SK-N-SH (cell line): ENCODE measurements at places on chromosomes 13 and 19. TPM values are rescaled to one million over a fixed set of nuclear protein-coding genes. Genes with fewer than 3 reads are reported as not detected.
A peak's percentile ranks its signal among the peaks of the same experiment; 100 is the strongest.

GRCh38 chr13:66139701-66140100 is 1090.4 kb downstream of the PCDH9 start:
- DNase-seq: no peak

GRCh38 chr13:40589285-40590109 is 76.9 kb downstream of the FOXO1 start:
- DNase-seq: no peak

DNA sequence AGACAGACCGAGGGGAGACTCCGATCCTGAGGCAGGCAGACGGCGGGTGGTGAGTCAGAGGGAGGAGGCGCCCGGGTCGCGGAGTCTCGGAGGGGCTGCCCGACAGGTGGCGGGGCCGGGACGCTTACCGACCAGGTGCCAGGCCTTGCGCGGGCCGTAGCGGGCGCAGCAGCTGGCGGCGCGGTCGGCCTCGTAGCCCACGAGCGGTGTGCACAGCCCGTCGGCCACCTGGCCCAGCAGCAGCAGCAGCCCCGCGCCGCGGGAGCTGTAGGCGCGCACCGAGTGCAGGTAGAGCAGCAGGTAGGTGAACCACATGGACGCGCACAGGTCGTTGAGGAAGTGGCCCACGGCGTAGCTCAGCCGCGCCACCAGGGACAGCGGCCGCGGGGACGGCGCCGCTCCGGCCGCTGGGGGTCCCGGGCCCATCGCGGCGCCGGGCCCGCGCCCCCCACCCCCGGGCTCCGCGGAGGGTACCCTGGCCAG is 367 bp downstream of the MFSD12 start:
- peak; percentile 74 for DNase-seq

Gene CGB5
- polyA plus RNA-seq: 0.11 and 0.16 TPM in 2 replicates

- DNase-seq: peak; percentile 19
Measured at GRCh38 chr13:91247768-91248167, 99.7 kb upstream of the MIR17HG start.

DNA sequence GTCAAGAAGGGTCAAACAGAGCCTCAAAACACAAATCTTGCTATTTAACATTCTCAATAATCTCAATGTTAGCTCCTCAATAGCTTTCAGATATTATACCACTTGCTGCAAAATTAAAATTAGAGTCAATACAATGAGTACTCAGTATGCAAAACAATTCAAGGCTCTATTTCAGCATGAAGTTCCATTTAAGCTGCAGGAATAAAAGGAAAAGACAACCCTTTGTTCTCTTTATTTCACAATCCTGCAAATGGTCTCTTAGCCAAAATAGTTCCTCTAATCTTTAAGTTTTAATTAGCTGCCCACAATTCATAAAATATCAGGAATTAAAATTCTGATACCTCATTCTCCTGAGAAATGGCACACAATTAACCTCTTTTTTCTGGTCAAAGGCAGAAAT is 40.5 kb upstream of the DCT start:
- DNase-seq: no peak

DNA sequence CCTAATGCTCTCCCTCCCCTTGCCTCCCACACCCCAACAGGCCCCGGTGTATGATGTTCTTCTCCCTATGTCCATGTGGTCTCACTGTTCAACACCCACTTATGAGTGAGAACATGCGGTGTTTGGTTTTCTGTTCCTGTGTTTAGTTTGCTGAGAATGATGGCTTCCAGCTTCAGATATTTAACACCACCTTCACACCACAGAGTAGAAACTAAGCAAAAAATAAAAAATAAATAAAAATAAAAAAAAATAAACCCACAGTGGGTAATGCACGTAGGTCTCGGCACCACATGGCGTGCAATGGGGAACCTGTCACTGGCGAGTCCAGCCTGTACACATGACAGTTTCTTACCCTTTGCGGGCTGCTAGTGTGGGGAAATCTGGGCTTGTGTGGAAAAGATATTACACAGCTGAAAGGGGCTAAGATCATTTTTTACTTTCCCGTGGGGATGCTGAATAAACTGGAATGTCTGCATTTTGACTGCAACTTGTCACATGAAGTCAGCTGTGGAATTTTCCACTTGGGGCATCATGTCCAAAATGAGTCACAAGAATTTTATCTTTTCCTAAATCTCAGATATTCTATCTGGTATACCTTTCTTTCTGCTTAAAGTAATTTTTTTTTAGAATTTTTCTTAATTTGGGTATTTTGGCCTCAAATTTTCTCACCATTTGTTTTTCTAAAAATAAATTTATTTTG is 170.5 kb downstream of the IRS2 start:
- DNase-seq: no peak

Gene CRYL1
- polyA plus RNA-seq: 34.8 and 35.6 TPM in 2 replicates

- peak; percentile 79 for DNase-seq
Measured at GRCh38 chr13:94967183-94968039, 255.1 kb upstream of the SOX21 start.

DNA sequence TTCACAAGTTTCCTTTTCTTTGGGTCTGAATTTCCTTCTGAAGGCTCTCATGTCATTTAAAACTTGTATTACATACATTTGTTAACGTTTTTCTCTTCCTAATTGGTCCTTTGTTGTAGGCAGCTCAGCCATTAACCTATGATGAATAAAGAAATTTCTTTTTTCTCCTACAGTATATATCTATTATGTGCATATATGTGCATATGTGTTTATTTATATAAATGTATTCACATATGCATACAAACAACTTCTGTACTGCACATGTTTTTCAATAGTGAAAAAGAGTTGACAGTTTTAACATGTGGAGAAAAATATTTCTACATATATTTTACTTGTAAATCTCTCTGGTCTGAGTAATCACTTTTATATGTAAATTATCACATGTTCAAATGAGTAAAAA is 1674.9 kb upstream of the PCDH20 start:
- DNase-seq: no peak

- DNase-seq: peak; percentile 49
Measured at GRCh38 chr19:7242601-7243258, 51.5 kb downstream of the INSR start.

DNA sequence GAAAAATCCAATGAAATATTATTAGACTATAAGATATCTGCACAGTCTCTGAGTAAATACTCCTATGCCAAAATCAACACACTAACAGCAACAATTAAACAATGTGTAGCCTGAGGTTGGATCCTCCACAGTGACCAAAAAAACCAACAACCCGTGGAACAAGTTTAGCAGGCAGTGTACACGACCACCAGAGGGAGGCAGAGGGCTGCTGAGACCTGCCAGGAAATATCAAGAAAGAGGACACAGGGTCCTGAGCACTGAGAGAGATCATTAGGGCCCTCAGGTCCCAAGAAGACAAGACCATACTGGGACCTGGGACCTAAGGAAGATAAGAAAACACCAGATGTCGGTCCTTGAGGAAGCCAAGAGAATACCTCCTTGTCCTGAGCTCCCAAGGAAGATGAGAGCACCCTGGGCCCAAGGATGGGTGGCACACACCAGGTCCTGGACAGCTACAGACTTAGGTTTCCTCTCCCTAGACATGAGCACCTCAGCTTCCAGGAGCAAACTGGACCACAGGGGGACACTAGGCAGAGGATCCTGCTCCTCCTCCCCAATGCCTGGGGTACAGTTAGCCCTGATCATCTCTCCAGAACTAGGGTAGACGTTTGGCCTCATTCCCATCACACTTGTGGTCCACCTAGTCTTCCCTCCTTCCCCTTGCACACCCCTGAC is 822 bp upstream of the ZNF274 start:
- no peak for DNase-seq

- peak; percentile 49 for DNase-seq
Measured at GRCh38 chr19:38647966-38648768, 718 bp downstream of the ACTN4 start.

DNA sequence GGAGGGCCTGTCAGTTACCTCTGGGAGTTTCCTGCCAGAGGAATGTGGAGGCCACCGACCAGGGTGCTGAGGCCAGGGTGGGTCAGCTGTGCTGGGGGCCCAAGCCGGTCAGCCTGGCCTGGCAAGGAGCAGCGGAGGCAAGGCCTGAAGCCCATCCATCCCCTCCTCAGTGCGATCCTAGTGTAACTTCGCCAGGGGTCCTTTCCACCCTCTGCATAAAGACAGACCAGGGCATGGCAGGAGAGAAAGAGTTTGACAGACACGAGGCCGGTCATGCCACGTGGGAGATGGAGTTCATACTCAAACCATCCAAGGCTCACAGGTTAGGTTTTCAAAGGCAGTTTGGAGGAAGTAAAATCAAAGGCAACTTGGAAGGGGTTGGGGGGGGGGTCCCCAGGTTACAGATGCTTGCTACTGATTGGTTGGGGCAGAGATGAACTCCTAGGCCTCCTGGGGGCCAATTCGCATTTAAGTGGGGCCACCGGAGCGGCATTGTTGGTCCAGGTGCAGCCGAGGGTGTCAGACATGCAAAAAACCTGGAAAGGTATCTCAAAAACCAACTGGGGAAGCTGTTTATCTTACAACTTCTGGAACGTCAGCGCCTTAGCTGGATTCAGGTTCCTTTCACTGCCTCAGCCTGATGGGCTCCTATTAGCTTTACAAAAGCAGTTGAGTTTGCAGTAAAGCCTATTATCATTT is 36.8 kb upstream of the DPRX start:
- no peak for DNase-seq

- DNase-seq: no peak
Measured at GRCh38 chr13:45015300-45015699, 26.0 kb downstream of the GPALPP1 start.

Gene MISP3
- 1.6 and 2.6 TPM in 2 replicates for polyA plus RNA-seq

DNA sequence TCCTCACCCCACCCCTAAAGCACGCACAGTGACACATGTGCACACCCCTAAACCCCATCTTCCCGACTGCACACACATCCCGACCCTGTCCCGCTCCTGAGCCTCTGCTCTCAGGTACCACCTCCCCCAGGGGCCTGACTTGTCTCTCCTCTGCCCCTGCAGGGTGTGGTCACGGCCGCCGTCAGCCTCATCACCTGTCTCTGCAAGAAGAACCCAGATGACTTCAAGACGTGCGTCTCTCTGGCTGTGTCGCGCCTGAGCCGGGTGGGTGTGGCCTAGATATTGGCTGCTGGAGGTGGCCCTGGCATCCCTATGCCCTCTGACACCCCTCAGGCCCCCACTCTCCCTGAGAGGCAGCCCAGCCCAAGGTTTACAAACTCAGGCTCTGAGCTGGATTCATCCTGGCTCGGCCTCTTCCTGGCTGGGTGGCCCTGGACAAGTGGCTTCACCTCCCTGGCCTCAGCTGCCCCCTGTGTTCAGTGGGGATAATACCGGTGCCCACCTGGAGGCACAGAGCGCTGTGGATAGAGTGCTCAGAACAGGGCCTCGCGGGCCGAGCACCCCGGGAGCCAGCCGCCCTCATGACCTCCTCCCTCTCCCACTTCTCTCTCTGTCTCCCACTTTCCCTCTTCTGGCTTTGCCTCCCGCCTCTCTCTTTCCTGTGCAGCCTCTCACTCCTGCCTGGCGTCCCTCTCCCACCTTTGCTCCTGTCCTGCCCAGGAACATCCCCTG is 20.1 kb downstream of the FUZ start:
- no peak for DNase-seq

GRCh38 chr13:44436589-44437337 is 63.1 kb downstream of the SERP2 start:
- peak; percentile 92 for DNase-seq

DNA sequence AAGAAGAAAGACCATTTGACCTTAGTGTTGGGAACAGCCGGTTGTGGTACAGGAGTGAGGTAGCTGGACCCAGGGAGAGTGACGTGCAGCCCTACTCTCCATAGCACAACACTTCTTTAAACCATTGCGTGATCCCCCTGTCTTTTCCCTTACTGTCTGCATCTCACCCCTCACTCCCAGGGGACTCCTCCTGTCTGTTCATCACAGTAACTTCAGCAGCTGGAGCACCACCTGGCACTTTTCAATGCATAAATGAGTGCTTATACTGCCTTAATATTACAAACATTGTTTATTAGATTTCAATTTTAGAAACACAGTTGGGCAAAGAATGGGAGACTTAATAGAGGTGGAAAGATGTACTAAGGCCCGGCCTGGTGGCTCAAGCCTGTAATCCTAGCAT is 285.5 kb downstream of the UQCRFS1 start:
- no peak for DNase-seq

- no peak for DNase-seq
Measured at GRCh38 chr13:66513728-66514127, 716.4 kb downstream of the PCDH9 start.

DNA sequence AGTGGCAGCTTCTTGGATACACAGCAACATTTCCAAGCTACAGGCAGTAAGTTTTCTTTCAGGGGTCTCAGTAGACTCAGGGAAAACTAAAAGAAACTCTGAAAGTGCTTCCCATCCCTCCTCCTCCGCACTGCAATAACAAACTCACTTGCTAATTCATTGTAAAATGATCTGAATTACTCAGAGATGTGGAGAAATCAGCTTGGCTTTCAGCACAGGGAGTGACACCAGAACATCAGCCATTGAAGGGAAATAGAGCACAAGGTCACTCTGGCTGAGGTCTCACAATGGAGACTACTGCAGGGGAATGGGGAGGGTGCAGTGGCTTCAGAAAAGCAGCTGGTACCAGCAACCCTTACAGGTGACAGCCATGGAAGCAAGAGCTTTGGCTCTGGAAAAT is 137.3 kb upstream of the SERP2 start:
- DNase-seq: no peak

Gene APLP1
- polyA plus RNA-seq: 31.8 and 66.7 TPM in 2 replicates

DNA sequence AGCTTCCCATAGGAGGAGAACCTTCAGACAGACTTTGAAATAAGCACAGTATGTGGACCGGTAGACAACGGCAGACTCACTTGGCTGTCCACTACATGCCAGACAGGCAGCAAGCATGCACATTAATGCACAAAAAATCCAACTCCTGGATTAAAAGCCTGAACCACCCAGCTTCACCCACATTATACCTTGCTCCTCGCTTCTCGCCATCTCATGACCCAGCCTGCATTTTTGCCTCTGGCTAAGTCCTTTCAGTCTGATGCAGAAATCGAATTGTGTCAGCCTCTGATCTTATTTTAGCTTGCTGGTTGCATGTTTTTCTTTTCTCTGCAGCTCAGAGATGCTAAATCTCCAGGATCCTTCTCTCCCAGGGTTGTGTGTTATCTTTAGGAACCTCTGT is 358.7 kb downstream of the RFC3 start:
- no peak for DNase-seq

GRCh38 chr19:49261602-49262001 is 63.4 kb downstream of the SLC6A16 start:
- DNase-seq: no peak

- no peak for DNase-seq
Measured at GRCh38 chr13:109410868-109411267, 375.5 kb downstream of the IRS2 start.

- DNase-seq: no peak
Measured at GRCh38 chr13:21228738-21229137, 52.3 kb downstream of the MRPL57 start.

Gene B3GNT8
- not detected in 2 replicates for polyA plus RNA-seq

- DNase-seq: no peak
Measured at GRCh38 chr13:80448725-80449124, 107.8 kb upstream of the SPRY2 start.
